ENCODE measurements at places on chromosomes 6 and 20.

GRCh38 chr6:7544597-7544996 is 3.1 kb downstream of the DSP start:
- DNase-seq = no peak

DNA sequence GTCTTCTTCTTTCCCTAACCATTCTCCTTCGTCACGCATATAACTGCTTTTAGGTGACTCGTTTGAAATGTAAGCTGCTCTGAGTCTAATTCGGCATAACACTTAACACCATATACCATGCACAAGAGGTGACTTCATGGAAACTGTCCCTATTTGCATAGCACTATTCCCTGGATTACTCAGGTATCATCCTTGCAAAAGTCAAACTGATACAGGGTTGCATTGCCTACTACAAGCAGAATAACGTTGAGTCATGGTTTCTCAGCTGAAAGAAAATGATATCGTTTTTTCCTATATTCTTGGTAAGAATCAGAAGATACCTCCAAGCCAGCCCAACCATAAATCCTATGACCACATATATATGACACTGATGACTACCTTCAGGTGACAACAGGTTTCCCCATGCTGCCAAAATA is 227.5 kb downstream of the ATXN1 start:
- no peak for DNase-seq

- no peak for DNase-seq
Observed at GRCh38 chr6:24827970-24828369, 29.3 kb upstream of the ARMH2 start.

DNA sequence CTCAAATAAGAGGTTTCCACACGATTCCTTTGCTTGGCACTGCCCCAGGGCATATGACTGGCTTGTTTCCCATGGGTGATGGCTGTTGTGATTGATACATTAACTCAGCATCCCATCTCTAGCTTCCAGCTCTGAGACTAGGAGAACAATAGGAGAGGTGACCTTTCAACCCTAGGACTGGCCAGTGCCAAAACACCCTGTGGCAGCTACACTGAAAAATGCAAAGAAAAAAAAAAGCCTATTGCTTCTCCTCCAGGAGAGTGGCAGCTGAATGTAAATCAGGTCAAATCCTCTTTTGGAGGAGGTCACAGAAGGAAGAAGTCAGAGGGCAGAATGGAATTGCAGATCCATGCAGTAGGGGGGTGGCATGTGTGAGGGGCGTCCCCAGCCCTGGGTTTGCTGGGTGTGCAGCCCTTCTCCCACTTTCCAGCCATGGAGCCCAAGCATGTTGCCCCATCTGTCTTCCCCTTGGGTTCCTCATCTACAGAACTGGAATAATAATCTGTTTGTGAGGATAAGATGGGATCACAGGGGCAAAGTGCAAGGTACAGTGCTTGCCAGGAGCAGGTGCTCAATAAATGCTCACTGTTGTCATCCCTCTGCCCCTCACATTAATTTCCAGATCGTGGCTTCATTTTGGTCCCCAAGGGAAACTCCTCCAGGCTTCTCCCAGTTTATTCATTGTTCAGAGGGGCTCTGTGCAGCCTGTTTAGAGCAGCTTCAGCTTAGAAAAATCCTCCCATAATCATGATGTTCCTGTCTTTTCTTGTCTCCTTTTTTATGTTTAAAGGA is 245.0 kb upstream of the RIN2 start:
- DNase-seq = no peak

- DNase-seq = no peak
Observed at GRCh38 chr6:15770347-15771143, 107.7 kb upstream of the DTNBP1 start.

DNA sequence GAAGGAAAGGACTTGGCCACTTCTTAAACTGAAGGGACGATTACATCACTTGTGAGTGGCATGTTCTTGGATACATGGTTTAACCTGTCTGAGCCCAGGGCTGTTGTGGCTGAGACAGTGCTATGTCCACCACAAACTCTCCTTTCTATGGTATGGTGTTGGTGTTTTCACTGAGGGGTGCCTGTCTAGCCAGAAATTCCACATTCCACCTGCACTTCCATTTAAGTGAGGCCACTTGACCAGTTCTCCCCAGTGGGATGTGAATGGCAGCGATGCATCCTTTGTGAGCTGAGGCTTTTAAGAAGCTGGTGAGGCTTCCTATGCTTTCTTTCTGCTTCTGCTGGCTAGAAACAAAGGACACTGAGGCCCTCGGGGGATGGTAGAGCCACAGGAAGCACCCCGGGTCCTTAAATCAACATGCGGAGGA is 151.4 kb upstream of the CHD6 start:
- no peak for DNase-seq

DNA sequence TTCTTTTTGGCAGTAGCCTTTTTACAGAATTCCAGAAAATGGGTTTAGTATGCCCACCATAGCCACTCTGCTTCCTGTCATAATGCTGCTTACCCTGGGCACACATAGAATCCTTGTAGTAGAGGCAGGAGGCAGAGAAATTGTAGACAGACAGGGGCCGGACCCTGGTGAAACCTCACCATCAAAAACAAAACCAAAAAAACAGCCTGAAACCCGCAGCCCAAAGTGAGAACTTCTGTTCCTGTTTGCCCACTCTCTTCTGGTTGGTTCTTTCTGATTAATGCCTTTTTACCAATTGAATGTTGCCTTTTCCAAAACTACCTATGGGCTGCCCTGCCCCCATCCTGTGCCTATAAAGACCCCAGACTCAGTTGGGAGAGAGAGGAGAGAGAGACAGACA is 188.2 kb downstream of the CDKAL1 start:
- DNase-seq = no peak

DNA sequence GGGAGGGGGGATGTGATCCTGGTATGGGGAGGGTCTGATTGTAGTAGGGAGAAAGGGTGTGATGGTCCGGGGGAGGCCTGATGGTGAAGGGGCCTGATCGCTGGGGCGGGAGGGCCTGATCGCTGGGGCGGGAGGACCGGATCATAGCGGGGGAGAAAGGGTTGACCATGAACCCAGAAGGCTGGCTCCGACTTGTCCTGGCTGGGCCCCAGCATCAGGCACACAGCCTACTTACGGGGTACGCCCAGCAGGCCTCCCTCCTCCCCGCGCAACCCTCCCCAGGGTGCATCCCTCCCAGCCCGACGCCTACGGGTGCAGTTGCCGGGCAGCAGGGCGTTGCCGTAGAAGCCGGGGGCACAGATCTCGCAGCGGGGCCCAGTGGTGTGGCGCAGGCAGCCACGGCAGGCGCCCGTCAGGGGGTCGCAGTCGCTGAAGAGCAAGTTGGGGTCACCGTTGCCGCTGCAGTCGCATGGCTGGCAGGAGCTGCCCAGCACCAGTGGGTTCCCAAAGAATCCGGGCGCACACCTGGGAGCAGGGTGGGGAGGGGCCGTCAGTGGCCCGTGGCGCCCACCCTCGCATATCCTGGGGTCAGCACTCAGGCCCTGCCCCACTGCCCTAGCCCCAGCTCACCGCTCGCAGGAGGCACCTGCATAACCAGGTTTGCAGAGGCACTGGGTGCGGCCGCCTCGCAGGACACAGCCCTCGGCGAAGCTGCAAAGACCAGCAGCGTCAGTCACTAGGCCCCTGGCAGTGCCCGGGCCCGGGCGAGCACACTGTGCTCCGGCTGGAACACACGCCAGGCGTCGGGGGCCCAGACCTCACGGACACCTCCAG is 20.6 kb downstream of the ADRM1 start:
- DNase-seq = no peak

DNA sequence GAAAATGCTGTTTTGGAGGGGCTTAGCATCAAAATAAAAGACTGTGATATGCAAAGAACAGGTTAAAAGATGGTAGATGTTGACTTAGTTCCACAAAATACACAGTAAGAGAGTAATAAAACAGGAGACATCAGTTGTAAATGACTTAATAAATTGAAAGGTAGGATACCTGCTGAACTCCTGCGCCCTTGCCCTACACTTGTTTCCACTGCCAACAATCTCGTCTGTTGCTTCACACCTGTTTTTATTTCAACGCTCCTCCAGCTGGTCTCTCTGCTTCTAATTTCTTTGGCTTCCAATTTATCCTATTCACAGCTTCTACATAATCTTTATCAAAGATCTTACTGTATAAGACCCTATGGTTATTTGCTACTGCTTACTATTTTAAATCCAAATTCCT is 115.9 kb upstream of the BEND3 start:
- no peak for DNase-seq

- no peak for DNase-seq
Observed at GRCh38 chr20:37270576-37271420, 9.2 kb upstream of the GHRH start.

DNA sequence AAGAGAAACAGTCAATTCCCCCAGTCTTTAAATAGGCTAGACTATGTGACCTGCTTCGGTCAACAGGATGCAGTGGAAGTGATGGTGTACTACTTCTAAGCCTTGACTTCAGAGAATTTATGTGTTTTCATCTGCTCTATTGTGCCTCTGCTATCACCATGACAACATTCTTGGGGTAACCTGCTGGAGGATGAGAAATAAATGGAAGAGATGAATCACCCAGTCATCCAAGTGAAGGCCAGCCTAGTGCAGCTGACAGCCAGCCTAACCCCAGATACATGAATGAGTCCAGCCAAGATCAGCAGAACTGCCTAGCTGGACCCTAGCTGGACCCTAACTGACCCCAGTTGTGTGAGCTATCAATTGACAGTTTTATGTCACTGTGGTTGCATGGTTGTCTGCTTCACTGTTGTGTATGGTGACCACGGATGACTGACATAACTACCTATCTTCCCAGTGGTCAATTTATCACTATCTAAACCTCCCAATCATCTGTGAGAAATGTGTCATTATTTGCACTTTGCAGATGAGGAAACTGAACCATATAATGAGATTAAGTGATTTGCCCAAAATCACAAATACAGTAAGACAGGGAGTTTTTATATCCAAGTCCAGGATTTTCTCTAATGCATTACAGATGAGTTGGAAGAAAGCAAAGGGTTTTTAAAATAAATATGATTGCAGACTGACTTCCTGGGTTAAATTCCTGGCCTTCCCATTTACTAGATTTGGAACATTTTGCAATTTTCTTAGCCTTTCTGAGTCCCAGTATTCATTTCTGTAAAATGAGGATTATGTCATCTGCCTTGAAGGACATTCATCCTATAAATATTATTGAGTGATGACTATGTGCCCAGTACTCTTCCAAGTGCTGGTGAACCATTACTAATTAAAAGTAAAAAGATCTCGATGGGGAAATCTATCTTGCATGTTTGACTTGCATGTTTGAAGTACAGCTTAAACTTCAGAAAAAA is 136.4 kb upstream of the PLCB4 start:
- DNase-seq = no peak

DNA sequence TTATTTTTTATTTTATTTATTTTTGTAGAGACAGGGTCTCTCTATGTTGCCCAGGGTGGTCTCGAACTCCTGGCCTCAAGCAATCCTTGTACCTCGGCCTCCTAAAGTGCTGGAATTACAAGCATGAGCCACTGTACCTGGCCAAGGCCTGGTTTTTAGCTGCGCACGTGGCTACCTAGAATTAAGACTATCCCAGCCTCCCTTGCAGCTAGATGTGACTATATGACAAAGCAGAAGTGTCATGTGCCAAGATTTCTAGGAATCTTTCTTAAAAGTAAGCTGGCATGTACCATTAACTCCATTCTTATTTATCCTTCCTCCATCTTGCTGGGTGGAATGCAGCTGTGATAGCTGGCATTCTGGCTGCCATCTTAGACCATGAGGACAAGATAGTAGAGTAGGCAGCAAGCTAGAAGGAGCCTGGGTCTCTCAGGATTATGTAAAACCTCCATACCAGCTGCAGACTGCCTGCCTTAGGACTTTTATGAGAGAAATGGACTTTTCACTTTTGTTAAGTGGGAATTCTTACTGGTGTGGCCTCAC is 2.1 kb upstream of the SPDEF start:
- DNase-seq = no peak

GRCh38 chr20:61705386-61706258 is 360.1 kb downstream of the TAF4 start:
- no peak for DNase-seq

GRCh38 chr20:764255-764654 is 4.0 kb downstream of the SLC52A3 start:
- no peak for DNase-seq

- no peak for DNase-seq
Observed at GRCh38 chr20:684676-685319, 9.2 kb upstream of the SCRT2 start.

GRCh38 chr6:13318821-13319220 is 9.5 kb downstream of the TBC1D7 start:
- DNase-seq = no peak

- DNase-seq = no peak
Observed at GRCh38 chr6:32974541-32975308, 6.3 kb downstream of the BRD2 start.

- DNase-seq = no peak
Observed at GRCh38 chr20:16317445-16318362, 255.5 kb downstream of the KIF16B start.

DNA sequence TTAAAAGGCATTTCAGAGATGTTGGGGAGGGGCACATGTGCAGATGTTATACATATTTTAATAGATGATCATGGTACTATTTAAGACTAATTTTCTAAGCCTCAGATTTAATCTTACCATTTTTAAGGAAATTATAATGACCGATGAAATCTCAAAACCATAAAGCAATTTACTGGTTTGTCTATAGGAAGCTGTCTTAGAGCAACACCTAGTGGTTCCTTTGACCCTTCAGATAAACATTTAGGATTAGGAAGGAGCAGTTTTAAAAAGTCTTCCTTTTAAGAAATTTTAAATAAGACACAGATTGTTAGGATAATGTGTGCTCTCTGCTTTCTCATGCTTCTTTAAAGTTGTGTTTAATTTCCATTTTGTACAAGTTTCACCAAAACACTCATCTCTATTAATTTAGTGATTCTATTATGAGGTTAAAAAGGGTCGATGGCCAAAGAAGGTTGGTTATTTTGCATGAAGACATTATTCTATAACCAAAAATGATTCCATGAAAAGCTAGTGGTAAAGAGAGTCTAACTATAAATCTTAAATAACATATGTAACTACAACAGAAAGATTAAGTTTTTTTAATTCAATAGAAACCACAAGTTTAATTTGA is 376.4 kb downstream of the HACE1 start:
- DNase-seq = peak; percentile 31

DNA sequence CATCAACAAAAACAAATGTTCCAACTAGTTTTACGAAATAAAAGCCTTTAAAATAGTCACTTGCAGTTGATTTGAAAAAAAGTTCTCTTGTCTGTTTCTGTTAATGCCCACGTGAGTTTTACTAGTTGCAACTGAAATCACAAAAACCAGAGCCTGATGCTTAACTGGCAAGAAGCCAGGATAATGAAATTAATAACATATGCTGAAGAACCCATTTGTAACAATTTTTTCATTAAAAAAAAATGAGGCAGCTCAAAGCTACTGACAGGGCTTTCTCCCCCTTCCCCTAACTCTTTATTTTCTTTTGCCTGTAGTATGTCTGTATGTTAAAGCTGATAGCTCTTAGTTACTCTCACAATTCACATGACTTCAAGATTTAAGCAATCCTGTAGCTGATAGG is 132.7 kb upstream of the EYA4 start:
- DNase-seq = no peak

Data from NCI-H748 treated with DMSO at 0.1 percent for 48 hours (cell line).